ENCODE measurements at places on chromosomes 4 and X.

DNA sequence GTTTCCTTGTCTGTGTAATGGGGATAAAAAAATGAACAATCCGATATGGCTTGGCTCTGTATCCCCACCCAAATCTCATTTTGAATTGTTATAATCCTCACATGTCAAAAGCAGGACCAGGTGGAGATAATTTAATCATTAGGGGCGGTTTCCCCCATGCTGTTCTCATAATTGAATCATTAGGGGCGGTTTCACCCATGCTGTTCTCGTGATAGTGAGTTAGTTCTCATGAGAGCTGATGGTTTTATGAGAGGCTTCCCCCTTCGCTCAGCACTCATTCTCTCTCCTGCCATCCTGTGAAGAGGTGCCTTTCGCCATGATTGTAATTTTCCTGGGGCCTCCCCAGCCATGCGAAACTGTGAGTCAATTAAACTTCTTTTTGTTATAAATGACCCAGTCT, 633.5 kb downstream of the RAPGEF2 start:
- DNase-seq = no peak

DNA sequence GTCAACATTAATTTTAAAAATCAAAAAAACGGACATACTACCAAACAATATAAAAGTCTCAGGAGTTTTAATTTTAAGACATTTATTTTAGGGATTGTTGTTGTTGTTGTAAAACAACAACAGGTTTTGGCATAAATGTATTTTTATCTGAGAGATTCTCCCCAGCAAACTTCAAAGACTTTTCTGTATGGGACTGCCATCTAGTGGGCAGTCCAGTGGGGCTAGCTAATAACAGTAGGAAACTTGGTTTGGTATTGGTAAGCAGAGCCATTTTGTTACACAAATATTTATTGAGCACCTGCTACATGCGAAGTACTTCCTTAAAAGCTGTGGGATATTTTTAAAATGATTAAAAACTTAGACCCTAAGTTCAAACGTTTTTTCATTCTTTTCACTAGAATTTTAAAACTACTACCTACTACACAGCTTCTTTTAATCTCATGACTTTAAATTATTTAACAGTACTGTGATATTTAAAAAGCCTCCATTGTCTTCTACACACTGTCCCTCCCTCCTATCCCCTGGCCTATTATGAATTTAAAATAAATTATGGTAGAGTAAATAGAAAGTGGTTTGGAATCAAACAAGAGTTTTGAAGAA, 1028.4 kb upstream of the INTU start:
- DNase-seq = no peak

GRCh38 chr4:185467101-185467500, 4.4 kb downstream of the CCDC110 start:
- no peak for DNase-seq

- no peak for DNase-seq
Measured at GRCh38 chr4:63583007-63583406, 826.2 kb downstream of the TECRL start.

GRCh38 chr4:120873554-120873953, 49.0 kb downstream of the PRDM5 start:
- DNase-seq = no peak

GRCh38 chrX:143296521-143296920, 220.8 kb downstream of the SPANXN3 start:
- no peak for DNase-seq

DNA sequence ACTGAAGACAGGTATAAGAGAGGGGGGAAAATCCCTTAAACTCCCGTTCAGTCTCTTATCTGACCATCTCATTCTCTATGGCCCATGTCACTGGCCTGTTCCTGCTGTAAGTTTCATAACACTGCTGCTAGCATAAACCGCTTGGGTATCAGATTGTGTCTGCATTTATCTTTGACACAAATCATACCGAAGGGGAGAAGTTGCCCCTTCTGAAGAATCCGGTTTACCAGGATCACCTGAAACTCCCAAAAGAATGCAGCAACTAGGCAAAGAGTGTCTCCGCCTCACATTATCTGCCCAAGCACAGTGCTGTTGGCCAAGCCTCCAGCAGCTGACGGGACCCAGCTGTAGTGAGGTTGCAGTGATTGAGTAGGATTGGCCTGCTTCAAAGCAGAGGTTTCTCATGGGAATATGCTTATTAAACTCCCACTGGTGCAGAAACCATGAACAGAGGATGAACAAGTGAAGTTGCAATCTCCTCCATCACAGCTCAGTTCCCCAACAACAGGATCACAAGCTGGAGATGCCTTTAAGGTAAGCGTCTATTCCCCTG, 71.3 kb upstream of the PUDP start:
- no peak for DNase-seq

GRCh38 chr4:184616633-184617551, 32.4 kb downstream of the CASP3 start:
- no peak for DNase-seq

DNA sequence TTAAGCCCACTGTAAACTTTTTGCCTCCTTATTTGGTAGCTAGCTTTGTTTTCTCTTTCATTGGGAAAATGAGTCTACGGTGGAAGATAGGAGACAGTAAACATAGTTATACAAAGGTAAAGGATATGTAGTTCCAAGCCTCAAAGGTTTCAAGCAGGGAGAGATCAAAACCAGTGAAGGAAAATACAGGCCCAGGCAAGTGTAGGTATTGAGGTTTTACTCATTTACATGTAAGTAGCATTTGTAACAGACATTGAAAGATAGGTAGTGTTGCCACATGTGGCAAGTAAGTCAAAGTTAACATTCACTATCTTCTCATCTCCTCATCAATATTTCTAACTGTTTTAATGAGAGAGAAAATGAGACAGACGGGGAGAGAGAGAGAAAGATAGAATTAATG, 136.5 kb downstream of the RTL3 start:
- no peak for DNase-seq

All from activated CD8-positive, alpha-beta memory T cell treated with anti-CD3 and anti-CD28 coated beads, Interleukin-2, amount 50 U/mL, for 4 hours (primary cell).